Memory B cell (primary cell): ENCODE measurements at places on chromosomes 16 and 17.
A peak's percentile ranks its signal among the peaks of the same experiment; 100 is the strongest.

GRCh38 chr16:12024429-12024828 is 47.9 kb downstream of the SNX29 start:
- DNase-seq, result no peak

DNA sequence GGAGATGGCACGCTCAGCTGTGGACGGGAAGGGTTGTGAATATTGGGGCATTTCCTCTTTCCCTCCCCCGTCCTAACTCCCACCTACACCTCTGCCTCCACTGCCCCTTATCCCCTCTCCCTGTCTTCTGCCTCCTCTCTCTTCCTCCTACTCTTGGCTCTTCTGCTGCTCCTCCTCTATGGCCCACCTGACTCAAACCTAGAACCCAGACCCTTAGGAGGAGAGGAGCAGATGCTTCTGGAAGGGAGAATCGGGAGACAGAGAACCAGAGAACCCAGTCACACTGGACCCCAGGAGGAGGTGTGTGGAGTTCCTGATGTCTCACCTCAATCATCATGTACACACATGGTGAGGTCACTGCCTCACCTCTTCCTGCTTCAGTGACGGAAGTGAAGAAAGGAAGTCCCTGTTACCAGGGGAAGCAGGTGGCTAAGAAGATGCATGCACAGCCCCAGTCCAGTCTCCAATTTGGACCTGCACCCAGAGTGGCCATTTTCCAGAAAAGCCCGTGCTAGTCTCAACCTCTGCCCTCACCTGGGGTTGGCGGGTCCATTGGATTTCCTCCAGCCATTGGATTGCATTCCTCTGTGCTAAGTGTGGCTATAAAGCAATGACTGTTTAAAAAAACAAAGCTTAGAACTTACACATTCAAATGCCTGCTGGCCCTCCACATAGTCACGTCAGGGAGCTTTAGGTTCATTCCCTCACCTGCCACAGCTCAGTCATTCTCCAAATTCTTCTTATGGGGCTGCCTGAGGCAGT is 4.0 kb downstream of the RNF222 start:
- DNase-seq, result no peak

GRCh38 chr17:76547183-76547641 is 7.4 kb downstream of the PRCD start:
- DNase-seq, result peak; percentile 67

- no peak for DNase-seq
Observed at GRCh38 chr16:55487048-55487803, 8.2 kb downstream of the MMP2 start.

DNA sequence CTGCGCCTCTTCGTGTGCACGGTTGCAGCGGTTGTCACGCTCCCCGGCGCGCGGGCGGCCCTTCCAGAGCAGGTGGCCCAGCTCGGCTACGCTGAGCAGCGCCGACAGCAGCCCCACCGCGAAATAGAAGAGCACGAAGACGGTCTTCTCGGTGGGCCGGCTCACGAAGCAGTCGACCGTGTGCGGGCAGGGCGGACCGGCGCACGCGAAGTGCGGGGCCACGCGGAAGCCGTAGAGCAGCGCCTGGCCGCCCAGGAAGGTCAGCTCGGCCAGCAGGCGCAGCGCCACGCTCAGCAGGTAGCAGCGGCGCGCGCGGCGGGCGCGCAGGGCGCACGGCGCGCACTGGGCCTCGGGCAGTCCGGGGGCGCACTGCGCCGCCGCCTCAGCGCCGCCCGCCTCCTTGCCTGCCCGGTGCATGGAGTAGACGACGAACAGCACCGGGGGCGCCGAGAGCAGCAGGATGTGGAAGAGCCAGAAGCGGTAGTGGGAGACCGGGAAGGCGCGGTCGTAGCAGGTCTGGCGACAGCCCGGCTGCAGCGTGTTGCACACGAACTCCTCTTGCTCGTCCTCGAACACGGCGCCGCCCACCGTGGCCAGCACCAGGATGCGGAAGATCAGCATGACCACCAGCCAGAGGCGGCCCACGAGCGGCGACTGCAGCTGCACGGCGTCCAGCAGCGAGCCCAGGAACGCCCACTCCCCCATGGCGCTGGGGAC is 1.3 kb downstream of the GJD3 start:
- DNase-seq, result no peak

DNA sequence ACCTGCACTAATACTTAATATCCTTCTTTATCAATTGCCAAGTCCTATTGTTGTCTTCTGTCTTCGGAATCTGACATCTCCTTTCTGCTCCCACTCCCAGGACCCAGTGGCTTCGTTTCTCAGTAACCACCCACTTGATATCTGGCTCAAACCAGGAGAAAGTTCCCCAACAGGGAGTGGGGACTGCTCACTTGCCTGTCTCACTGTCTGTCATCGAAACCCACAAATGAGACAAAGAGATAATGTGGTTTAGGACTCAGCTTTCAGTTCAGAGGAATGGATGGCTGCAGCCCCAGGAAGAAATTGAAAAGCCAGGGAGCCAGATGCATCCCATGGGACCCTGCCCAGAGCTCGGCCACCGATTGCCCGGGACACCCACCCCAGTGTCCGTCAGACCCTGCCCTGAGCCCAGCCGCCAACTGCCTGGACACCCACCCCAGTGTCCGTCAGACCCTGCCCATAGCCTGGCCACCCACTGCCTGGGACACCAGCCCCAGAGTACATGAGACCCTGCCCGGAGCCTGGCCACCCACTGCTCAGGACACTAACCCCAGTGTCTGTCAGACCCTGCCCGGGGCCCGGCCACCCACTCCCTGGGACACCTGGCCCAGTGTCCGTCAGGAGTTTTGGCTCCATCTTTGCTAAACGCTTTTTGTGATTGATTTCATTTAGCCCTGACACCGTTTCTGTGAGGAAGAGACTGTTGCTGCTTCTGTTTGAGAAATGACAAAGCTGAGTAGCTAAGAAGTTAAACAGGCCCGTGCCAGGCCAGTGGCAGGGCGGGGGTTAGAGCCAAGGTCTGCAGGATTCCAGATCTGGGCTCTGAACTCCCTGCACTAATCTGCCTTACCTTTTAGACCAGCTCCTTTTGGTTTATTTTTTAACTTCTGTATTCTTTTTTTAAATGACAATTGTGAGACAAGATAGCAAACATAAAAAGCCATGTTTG is 251.4 kb downstream of the PHKB start:
- DNase-seq, result no peak
